PC-3 (cell line): ENCODE measurements at places on chromosomes 16 and 17. TPM values are rescaled to one million over a fixed set of nuclear protein-coding genes. Genes with fewer than 3 reads are reported as not detected.

Gene DNAH17
- total RNA-seq = 0.04 and 0.23 TPM in 2 replicates

Gene GTF3C1
- 97.5 and 138 TPM in 2 replicates for total RNA-seq

Gene KRT33A
- total RNA-seq = not detected in 2 replicates

GRCh38 chr16:48546774-48547173 lies 63.2 kb downstream of the N4BP1 start:
- no peak for DNase-seq

DNA sequence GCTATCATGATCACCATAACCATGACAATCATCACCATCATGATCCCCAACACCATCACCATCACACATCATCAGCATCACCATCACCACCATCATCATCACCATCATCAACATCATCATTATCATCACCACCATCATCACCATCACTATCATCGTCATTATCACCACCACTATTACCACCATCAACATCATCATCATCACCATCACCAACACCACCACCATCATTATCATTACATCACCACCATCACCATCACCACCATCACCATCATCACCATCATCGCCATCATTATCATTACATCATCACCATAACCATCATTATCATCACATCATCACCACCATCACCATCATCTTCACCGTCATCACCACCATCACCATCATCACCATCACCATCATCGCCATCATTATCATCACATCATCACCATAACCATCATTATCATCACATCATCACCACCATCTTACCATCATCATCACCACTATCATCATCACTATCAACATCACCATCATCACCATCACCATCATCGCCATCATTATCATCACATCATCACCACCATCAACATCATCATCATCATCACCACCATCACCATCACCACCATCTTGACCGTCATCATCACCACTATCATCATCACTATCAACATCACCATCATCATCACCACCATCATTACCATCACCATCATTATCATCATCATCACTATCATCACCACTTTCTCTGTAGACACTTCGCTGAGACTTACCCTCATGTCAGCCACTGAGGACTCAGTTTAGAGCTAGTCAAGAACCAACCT lies 366.0 kb downstream of the C16orf95 start:
- no peak for DNase-seq

DNA sequence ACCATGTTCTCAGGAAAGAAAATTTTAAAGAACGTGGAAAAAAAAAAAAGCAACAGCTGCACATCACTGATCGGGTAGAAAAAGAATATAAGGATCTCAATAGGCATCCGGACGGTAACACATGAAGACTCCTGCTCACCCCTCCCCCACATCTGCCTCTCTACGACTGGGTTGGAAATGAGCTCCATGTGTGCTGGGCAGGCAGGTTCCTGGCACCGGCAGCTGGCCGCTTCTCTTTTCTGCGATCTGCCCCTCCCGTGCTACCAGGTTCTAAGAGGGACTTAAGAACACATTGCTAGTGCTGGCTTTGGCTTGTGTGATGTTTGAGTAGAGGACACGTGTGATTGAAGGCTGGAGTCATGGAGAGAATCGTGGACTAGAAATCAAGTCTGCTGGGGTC lies 115.5 kb downstream of the AATF start:
- DNase-seq = no peak

GRCh38 chr16:85880861-85881260 lies 18.1 kb upstream of the IRF8 start:
- DNase-seq = no peak

Gene PRAC1
- total RNA-seq = 33.5 and 44.4 TPM in 2 replicates

GRCh38 chr17:40168262-40168832 lies 8.9 kb upstream of the RAPGEFL1 start:
- peak; percentile 65 for DNase-seq

Gene GLIS2
- 2.1 and 5.9 TPM in 2 replicates for total RNA-seq

DNA sequence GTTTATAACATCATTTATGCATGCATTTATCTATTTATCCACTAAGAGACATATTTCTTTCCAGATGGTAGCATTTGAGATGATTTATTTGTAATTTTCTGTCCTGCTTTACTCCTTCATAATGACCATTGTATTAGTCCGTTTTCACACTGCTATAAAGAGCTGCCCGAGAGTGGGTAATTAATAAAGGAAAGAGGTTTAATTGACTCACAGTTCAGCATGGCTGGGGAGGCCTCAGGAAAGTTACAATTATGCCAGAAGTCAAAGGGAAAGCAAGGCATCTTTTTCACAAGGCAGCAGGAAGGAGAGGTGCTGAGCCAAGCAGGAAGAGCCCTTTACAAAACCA lies 28.6 kb downstream of the TRIM25 start:
- DNase-seq = no peak

Gene CSF3
- 4.0 and 4.3 TPM in 2 replicates for total RNA-seq

GRCh38 chr17:604765-605164 lies 109.9 kb downstream of the VPS53 start:
- no peak for DNase-seq
